ENCODE measurements at places on chromosomes 5 and 9.

DNA sequence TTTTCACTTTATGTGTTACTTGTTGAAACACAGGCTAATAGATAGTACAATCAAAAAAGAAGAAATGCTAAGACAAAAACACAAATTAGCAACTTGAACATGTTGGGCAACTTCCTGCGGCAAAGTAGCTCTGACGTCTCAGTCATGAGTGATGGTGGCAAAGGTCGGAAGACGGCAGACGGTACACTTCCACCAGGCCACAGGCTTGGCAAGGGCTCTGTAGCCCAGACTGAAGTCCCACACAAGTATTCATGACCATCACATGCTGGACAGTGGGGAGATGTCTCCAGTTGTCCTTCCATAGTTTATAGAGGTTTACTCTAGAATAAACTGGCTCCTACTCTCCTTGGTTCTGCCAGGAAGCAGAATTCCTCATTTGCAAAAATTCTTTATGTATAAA is 831.3 kb downstream of the MTRR start:
- DNase-seq = no peak

DNA sequence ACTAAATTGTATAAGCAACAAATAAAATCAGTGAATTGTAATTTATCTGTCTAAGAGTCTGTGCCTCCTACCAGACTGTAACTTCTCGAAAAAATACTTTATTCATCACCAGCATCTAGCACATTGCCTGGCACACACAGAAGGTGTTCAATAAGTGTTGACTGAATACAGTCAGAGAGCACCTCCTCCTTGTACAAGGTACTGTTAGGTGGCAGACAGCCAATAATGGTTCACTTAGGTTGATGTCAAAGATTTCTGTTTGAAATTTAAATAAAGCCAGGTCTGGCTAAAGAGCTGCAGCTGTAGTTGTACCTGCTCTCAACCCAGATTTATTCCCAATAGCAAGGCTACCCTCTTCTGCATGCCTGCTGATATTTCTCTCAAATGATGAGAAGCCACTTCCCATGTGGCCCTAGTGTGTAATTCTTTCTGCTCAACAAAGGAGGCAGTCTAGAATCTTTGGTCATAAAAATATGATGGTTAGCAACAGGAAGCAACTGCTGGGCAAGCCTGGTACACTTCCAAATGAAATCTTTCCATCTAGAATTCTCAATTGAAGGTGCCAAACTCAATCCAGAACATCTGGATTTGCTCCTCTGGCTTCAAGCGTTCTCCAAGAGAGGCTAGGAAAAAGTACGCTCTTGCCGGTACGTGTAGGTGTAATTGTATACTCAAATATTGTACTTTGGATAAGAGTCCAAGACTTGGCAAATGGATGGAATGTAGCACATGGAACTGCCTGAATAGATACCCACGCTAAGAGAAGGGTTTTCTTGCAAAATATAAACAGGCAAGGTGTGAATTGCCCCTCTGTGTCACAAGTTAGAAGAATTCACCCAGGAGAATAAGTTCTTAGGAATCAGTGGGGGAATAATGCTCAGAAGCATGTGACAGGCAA is 95.6 kb downstream of the NR6A1 start:
- no peak for DNase-seq

DNA sequence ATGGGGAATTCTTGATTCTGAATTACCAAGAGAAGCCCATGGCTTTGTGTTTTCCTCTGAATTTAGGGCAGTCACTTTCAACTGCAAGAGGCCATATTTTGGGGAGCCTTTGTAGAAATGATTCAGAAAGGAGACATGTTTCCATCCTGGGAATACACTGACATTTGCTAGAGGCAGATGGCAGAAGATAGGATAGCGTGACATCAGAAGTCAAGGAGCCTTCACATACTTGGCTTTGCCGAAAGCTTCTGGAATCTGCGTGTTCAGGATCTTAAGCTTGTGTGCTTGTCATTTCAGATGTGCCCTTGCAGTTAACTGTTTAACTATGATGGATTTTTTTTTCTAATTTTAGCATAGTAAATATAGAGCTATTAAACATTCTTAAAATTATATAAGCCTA is 296.2 kb downstream of the ARHGEF28 start:
- DNase-seq = no peak

DNA sequence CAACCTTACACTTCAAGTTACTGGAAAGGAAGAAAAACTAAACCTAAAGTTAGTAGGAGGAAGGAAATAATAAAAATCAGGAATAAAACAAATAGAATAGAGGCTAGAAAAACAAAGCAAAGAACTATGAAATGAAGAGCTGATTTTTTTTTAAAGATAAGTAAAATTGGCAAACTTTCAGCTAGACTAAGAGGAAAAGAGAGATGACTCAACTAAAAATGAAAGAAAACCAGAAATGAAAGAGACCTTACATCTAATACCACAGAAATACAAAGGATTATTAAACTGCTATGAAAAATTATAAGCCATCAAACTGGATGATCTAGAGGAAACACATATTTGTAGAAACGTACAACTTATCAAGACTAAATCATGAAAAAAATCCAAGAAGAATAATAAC is 60.0 kb downstream of the PRRC1 start:
- no peak for DNase-seq

Measured in activated CD4-positive, alpha-beta T cell treated with anti-CD3 and anti-CD28 coated beads for 24 hours (primary cell).